ENCODE measurements at places on chromosomes 2 and 18.

DNA sequence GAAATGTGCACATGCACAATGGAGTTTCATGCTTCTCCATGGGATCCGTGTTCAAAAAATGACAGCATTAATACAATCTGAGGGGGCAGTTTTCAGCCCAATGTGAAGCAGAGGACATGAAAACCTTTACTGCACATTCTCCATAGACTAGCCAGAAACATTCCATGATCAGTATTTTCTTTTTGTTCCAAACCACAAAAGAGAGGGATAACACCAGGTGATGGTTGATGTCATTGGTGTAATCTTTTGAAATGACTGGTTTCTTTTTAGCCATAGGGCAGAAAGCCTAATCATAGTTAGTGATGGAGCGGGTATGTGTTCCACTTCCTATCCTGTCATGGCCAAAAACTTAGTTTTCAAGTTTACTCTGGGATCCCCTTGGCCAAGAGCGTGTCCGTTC lies 1.8 kb upstream of the KYNU start:
- no peak for DNase-seq

- DNase-seq: no peak
Measured at GRCh38 chr2:205722283-205722918, 40.1 kb downstream of the NRP2 start.

- DNase-seq: no peak
Measured at GRCh38 chr2:179580378-179581146, 280.9 kb downstream of the ZNF385B start.

DNA sequence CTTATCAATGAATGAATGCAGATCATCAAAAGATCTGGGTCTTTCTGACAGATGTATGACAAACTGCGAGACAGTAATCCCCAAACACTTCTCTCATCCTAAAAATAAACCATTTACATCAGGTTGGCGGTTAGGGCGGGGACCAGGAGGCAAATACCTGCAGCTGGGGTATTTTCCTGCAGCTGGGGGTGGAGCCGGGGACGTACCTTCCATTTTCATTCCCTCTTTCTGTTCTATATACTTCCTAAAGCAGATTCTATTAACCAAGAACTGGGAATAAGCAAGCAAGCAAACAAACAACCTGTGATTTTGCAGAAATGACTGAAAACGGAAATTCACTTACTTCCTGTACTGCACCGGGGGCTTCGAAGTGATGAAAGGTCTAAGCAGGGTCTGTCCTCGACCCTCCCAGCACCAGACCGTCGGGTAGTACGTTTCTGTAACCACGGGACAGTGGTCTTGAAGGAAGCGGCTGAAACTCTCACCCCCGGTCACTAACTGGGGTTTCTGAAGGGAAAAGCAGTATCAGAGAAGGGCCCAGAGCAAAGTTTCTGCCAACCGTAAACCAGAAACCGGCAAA lies 1.2 kb downstream of the ABHD3 start:
- peak; percentile 25 for DNase-seq

DNA sequence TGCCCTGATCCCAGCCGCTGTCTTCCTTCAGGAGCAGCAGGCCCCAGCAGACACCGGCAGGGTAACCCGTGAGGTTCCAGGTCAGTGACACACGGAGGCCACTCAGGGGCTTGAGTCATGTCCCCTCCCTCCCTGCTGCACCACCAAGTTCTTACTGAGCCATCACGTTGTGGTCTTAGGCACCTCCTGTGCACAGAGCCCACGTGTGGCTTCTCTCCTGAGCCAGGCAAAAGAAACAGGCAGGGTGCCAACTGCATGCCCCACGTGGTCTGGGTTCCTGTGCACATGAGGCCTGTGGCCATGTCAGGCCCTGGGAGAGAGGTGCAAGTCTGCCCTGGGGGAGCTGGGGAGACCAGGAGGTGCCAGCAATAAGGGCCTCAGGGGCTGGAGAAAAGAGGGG lies 264.8 kb downstream of the KLHL29 start:
- no peak for DNase-seq

DNA sequence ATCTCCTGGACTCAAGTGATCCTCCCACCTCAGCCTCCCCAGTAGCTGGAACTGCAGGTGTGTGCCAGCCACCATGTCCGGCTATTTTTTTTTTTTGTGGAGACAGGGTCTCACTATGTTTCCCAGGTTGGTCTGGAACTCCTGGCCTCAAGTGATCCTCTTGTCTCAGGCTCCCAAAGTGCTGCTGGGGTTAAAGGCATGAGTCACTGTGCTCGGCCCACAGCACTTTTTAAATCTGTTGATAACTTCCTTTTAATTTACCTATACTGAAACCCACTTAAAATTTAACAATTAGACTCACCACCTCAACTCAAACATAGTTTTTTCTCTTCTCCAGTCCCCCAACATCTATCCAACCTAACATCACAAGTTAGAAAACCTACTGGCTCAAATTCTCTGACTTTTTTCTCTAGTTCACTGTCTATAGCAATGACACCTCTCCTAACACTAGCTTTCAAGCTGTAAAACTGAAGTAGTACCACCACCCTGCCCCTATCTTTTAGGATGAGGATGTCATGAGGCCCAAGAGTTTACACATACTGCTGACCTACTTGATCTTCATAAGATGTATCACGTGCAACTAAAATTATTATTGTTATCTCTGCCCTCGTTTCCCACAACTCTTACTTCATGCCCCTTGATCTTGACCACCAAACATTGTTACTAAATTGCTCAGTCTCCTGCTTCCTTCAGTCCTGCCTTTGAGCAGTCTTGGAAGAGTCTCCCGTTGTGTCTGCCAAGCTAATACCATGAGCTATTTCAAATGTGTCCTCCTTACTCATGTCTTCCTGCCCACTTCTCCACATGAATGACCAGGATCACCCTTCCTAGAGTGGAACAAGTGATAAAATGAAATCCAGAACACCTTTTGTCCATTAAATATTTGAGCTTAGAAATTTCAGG lies 142.3 kb upstream of the ZFP36L2 start:
- DNase-seq: no peak

- DNase-seq: no peak
Measured at GRCh38 chr18:23163786-23164533, 28.7 kb downstream of the CABLES1 start.

GRCh38 chr2:73243884-73244570 lies 9.9 kb downstream of the CCT7 start:
- DNase-seq: no peak

GRCh38 chr18:79564441-79564840 lies 115.2 kb upstream of the CTDP1 start:
- no peak for DNase-seq

GRCh38 chr2:148135705-148136104 lies 114.8 kb downstream of the MBD5 start:
- DNase-seq: no peak

- no peak for DNase-seq
Measured at GRCh38 chr18:21389903-21390302, 147.9 kb downstream of the GREB1L start.

DNA sequence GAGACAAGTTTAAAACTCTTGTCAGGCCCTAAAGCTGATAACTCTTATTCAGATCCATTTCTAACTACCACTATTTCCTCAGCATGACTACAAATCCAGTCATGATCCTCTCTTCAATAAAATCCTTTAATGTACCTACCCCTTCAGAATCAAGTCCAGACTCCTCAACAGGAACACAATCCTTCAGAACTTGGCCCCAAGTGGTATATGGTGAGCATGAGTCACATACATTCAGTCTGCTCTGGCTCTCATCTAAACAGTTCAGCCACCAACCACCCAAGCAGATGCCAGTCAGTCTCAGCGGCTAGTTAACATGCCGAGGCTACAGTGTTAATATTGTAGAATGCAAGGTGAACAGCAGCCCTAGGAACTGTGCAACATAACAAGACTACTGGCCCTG lies 9.7 kb downstream of the LMAN2L start:
- no peak for DNase-seq

- no peak for DNase-seq
Measured at GRCh38 chr2:2673406-2673805, 342.3 kb upstream of the MYT1L start.

- DNase-seq: no peak
Measured at GRCh38 chr2:18891600-18892345, 302.4 kb upstream of the NT5C1B start.

GRCh38 chr2:18630101-18630500 lies 40.7 kb upstream of the NT5C1B start:
- DNase-seq: no peak

GRCh38 chr18:8994603-8995002 lies 107.9 kb upstream of the NDUFV2 start:
- DNase-seq: no peak
